ENCODE measurements at places on chromosomes 13 and 19.
A peak's percentile ranks its signal among the peaks of the same experiment; 100 is the strongest.

DNA sequence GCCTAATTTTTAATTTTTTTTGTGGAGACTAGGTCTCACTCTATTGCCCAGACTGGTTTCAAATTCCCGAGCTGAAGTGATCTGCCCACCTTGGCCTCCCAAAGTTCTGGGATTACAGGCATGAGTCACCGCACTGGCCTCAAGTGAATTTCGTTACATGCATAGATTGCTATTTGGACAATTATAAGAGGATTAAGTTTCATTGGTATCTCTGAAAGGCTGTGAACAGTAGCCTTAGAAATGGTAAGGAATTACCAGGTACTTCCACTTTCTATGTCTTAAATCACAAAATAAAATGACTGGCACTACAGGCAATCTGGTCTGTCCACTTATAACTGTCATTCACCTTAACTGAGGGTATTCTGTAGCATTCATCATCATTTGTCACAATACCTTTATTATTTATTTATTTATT is 2.9 kb upstream of the CCDC9 start:
- DNase-seq, result no peak

DNA sequence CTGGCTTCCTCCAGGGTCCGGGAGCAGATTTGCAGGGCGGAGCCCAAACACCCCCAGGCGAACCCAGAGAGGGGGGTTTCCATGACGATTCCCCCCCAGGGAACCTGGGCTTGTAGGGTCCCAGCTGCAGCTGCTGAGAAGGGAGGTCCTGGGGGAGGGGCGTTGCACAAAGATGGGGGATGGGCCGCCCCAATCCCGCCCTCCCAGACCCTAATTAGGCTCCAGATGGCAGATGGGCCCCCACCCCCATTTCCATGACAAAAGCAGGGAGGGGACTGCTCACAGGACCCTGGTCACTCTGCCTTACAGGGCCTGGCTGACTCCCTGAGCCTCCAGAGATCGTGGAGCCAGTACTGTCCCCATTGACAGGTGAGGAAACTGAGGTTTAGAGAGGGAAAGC is 15.2 kb downstream of the ELAVL3 start:
- DNase-seq, result no peak

- DNase-seq, result peak; percentile 57
Measured at GRCh38 chr13:32426990-32427851, 709 bp downstream of the N4BP2L1 start.

DNA sequence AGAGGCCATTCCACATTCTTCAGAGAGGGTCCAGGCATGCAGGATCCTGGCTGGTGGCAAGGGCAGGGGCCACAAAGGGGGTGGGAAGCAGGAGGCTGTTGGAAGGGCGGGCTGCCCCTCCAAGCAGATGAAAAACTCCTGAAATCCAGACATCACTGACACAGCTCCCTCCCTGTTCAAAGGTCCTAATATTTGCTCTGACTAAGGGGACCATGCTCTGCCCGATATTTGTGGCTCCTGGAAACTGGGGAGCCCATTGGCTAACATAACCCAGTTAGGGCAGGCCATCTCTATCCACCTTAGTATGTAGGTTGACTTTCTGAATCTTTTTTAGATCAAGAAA is 3.3 kb upstream of the CDX2 start:
- DNase-seq, result no peak

DNA sequence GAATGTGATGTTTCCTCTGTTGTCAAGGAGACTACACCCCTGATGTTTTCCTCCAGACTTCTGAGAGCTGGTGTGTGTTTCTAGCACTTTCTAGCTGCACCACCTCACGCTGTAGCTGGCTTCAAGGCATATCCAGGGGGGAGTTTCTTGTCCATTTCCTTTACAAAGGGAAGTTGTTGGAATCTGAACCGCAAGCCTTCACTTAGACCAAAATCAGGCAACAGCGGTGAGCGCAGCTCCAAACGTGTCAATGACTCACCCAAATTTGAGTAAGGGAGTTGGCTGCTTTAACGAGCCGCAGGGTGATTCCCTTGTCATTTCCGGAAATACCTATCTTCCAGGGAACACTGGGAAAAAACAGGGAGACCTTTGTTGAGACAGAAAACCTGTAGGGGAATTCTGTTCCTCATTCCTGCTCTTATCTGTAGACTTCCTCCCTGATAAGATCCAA is 2.5 kb downstream of the LDLR start:
- no peak for DNase-seq

GRCh38 chr19:49249933-49250332 is 75.1 kb downstream of the SLC6A16 start:
- DNase-seq, result no peak

DNA sequence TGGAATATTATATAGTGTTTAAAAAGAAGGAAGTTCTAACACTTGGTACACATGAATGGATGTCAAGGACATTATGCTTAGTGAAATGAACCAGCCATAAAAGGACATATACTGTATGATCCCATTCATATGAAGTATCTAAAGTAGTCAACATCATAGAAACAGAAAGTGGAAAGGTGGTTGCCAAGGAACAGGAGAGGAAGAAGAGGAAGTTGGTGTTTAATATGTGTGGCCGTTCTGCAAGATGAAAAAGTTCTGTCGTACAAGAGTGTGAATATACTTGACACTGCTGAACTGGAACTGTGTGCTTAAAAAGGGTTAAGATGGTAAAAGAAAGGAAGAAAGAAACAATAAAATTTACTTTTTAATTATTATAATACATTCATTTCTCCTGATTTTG is 33.1 kb upstream of the C1QTNF9 start:
- DNase-seq, result no peak

- DNase-seq, result peak; percentile 83
Measured at GRCh38 chr13:49421391-49421790, 22.5 kb downstream of the CAB39L start.

DNA sequence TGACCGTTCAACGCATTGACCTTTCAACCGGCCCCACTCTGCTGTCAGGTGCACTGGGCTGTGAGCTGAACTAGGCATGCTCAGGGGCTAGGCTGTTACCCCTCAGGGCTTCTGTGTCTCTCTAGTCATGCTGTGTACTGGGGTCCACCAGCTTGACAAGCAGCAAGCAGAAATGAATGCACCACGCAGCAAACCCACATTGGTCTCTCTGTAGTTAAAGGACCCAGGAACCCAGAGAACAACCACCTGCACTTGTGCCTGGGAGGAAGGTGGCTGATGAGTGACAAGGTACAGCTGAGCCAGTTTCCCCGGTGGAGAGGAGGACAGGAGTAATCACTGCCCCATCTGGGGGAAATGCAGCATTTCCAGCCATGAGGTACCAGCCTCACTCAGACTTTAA is 159.9 kb downstream of the USP12 start:
- no peak for DNase-seq

DNA sequence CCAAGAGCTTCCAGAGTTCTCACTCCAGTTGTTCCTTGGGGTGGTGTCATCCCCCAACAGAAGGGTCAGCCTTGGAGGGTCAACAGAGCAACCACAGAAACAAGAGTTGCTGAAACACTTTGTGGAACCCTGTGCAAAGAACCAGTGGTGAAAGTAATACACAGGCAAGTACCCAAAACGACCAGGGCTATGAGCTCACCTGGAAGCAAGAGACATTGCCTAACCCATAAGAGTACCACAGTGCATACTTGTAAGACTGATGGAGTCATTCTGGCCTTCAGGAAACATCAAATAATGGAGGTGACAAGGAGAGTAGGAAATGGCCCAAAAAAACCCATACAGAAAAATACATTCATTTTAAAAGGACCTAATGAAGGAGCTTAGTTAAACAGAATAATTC is 184.3 kb upstream of the TSC22D1 start:
- no peak for DNase-seq

GRCh38 chr19:51417107-51417809 is at the start of gene SIGLEC10:
Gene SIGLEC10, minus strand, starts transcription at chr19:51417642. Its CDS starts 61 bp downstream, at chr19:51417581.
- peak; percentile 93 for DNase-seq

DNA sequence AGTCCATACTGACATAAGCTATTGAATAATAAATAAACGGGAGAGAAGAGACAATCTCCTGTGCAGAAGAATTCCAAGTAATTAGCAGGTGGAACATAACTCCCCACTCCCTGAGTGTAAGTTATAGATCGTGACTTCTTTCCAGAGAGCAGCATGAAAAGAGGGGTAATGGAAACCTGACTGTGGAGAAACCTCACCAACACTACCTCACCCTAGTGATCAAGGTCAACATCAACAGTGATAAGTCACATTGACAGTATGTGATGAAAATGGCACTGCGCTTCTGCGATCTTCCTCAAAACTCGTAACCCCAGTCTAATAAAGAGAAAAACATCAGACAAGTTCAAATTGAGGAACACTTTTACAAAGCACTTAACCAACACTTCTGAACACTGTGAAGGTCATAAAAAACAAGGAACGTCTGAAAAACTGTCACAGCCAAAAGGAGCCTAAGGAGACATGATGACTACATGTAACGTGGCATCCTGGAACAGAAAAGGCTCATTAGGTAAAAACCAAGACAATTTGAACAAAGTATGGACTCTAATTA is 19.8 kb downstream of the CAB39L start:
- DNase-seq, result no peak

DNA sequence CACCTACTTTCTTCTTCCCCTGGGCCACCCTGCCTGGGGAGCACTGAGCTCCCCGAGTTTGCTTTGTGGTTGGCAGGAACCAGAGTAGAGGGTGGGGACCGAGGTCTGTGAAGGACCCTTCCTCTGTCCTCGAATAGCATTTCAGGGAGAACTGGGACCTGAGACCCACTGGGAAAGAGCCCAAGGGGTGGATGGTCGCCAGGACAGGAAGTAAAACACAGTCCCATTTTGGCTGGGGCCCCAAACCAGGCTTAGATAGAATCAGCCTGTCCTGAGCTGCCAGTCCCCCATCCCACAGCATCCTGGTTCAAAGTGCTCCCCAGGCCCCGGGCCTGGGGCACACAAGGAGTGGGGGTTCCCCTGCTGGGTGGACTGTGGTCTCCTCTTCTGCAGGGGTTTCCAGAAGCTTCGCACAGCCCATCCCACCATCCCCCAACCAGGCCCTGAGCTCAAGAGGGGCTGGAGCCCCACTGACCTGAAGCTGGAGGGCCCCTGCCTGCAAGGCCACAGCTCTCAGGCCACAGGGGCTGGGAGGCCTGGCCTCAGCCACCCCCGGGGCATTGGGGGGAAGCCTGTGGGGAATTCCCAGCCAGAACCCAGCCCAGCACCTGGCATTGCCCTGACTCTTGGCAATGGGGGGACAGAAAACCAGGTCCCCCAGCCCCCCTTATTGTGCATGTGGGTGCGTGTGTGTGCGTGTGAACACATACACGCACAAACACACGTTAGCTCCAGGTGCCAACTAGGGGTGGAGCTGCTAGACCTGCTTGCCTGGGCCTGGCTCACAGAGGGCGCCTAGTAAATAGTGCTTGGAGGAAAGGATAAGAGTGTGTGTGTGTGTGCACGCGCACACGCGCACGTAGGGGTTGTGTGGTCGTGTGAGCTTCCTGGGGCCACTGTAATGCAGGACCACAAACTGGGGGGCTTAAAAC is 995 bp upstream of the MKNK2 start:
- DNase-seq, result peak; percentile 63

GRCh38 chr13:59458908-59459579 is 704.7 kb downstream of the DIAPH3 start:
- no peak for DNase-seq

Data from OCI-LY7 (cell line).